ENCODE measurements at places on chromosomes 7 and 10. TPM values are rescaled to one million over a fixed set of nuclear protein-coding genes. Genes with fewer than 3 reads are reported as not detected.

KLF14 gene
- total RNA-seq: 2.9 TPM

- DNase-seq: no peak
Observed at GRCh38 chr10:79422178-79422892, 23.1 kb downstream of the ZCCHC24 start.

- no peak for DNase-seq
Observed at GRCh38 chr10:5618042-5618441, 48.4 kb downstream of the ASB13 start.

GRCh38 chr10:79084012-79084971 lies 15.5 kb downstream of the ZMIZ1 start:
- DNase-seq: peak; percentile 94

DNA sequence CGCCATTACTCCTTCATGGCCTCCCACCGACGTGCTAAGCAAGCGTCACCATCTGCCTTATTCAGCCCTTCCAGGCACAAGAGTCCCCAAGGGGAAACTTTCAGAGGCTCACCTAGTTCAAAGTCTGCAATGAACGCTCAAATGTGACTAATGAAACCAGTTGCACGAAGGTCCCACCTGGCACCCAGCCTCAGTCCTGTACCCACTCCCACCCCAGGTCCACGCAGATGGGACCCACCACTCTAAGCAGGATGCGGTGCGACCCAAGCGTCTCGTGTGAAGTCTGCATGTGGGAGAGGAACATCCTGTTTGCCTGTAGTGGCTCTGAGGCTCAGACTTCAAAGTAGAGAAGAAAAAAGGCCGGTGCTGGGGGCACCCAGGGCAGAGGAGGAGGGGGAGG lies 40.3 kb downstream of the RGS10 start:
- no peak for DNase-seq
